ENCODE measurements at places on chromosomes 2 and 18. TPM values are rescaled to one million over a fixed set of nuclear protein-coding genes. Genes with fewer than 3 reads are reported as not detected.

- no peaks in the 10 kb centered on the region for H3K27me3 ChIP-seq
- H3K36me3 ChIP-seq: no peaks in the 10 kb centered on the region
- no peak overlapping the region for H3K27ac ChIP-seq
- H3K4me1 ChIP-seq: no peaks in the 10 kb centered on the region
- H3K4me3 ChIP-seq: no peak overlapping the region
Measured at GRCh38 chr2:66389651-66390131, 45.2 kb upstream of the MEIS1 start.

GRCh38 chr18:69865776-69866175 is 81.9 kb downstream of the CD226 start:
- H3K27ac ChIP-seq: no peak overlapping the region
- DNase-seq: no peak
- no peaks in the 10 kb centered on the region for H3K36me3 ChIP-seq
- H3K27me3 ChIP-seq: no peaks in the 10 kb centered on the region

LMAN2L gene
- 52.5 TPM for total RNA-seq

DNA sequence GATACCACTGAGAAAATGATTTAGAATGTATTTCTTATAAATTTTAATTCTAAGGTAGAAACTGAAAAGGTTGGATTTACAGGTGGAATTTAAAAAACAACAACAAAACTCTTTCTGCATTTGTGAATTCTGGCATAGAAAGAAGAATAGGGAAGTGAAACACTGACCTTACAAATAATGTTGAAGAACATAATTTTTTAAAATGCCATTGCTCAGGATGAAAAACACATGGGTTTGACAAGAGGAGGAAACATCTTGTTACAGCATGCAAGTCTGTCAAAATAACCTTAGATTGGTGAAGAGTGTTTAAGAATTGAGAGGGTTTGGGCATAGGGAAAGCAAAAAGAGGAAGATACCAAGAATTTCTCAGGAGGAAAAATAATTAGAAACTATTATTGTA is 184.3 kb downstream of the UBE2E3 start:
- H3K4me3 ChIP-seq: no peak overlapping the region
- no peak for DNase-seq
- H3K4me1 ChIP-seq: peaks cover 4% of the 10 kb centered on the region
- H3K27ac ChIP-seq: no peak overlapping the region
- no peaks in the 10 kb centered on the region for H3K36me3 ChIP-seq

DNA sequence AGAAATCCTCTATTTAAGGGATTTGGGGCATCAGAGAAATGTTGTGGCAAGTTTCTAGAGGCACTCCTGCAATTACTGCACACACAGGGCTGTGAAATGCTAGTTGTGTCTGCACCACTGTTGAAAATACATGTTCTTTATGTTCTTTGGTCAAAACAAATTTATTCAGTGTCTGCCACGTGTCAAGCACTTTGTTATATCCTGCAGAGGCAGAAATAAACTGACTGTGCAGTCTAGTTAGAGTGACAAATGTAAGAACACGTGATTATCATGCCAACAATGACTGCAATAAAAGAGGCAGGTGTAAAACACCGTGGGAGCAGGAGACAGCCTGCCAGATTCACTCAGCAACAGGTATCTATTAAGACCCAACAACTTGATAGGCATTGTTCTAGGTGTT is 423.3 kb downstream of the LRP1B start:
- H3K4me1 ChIP-seq: no peaks in the 10 kb centered on the region
- no peak for DNase-seq
- H3K4me3 ChIP-seq: no peak overlapping the region
- H3K27me3 ChIP-seq: no peaks in the 10 kb centered on the region
- H3K36me3 ChIP-seq: no peaks in the 10 kb centered on the region

RBBP8 gene
- 48.9 TPM for total RNA-seq

ERFE gene
- 14.9 TPM for total RNA-seq

SERPINB7 gene
- 8.5 TPM for total RNA-seq

CGREF1 gene
- total RNA-seq: 2.1 TPM

- no peak overlapping the region for H3K27ac ChIP-seq
- no peak overlapping the region for H3K4me3 ChIP-seq
- H3K27me3 ChIP-seq: no peaks in the 10 kb centered on the region
- H3K4me1 ChIP-seq: no peaks in the 10 kb centered on the region
Measured at GRCh38 chr2:176833671-176834070, 378.9 kb upstream of the HNRNPA3 start.

- H3K27ac ChIP-seq: no peak overlapping the region
- no peaks in the 10 kb centered on the region for H3K4me1 ChIP-seq
- DNase-seq: no peak
- H3K36me3 ChIP-seq: no peaks in the 10 kb centered on the region
- no peak overlapping the region for H3K4me3 ChIP-seq
Measured at GRCh38 chr2:125747165-125747425, 908.9 kb upstream of the GYPC start.

DNA sequence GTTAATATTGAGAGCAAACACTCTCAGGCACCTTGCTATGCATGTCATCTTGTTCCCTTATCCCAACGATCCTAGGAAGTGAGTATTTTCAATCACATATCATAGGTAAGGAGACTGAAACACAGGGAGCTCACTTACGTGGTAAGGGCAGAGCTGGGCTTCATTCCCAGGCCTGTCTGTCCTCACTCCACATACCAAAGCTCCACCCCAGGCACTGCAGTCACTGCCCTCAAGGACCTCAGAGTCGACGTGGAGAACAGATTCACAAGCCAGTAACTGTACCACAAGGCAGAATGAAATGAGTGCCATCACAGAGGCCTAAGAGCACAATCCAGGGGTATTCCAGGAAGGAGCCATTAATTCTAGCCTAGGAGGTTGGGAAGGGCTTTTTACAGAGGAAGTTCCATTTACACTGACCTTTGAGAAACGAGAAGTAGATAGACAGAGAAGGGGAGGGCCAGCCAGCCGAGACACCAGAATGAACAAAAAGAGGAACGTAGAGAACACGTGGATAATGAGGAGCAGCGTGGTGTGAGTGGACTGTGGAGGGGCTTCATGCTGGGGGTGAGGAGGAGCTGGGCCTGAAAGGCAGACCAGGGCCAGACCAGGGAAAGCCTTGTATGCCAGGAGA is 48.6 kb downstream of the KIAA2012 start:
- H3K36me3 ChIP-seq: no peaks in the 10 kb centered on the region
- no peaks in the 10 kb centered on the region for H3K27me3 ChIP-seq
- H3K4me3 ChIP-seq: no peak overlapping the region
- H3K4me1 ChIP-seq: peaks cover under 1% of the 10 kb centered on the region

Data from SJSA1 (cell line).